ENCODE measurements at places on chromosomes 5 and 9.

GRCh38 chr9:36485647-36486328, 85.7 kb upstream of the RNF38 start:
- no peak for DNase-seq

DNA sequence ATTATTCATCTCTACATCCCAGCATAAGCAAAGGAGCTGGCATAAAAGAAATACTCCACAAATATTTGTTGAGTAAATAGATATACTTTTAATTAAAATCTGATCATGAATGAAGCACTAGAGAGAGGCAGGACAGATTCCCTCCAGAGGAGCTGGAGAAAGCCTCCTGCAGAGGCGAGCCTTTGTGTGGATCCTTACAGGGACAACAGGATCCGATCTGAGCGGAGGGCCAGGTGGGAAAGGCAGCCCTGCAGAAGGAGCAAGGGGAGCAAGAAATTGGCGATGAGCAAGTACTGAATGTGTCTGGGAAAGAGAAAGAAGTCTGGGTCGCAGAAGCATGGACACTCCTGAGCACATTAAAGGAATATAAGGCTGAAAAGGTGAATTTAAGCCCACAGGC, 69.4 kb downstream of the EBF1 start:
- no peak for DNase-seq

DNA sequence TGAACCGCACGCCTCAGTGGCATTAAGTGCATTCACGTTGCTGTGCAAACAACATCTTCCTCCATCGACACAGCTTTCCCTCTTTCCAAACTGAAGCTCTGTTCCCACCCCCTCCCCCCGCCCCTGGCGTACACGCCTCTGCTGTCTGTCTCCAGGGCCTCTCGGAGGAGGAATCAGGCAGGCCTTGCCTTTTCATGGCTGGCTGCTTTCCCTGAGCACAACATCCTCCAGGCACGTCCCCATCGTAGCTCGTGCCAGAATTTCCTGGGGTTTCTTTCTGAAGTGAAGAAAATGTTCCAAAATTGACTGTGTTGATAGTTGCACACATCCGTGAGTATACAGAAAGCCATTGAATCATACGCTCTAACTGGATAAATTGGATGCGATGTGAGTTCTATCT, 22.3 kb upstream of the TMEM250 start:
- no peak for DNase-seq

GRCh38 chr5:170633235-170634081, 129.6 kb downstream of the KCNIP1 start:
- peak; percentile 33 for DNase-seq

DNA sequence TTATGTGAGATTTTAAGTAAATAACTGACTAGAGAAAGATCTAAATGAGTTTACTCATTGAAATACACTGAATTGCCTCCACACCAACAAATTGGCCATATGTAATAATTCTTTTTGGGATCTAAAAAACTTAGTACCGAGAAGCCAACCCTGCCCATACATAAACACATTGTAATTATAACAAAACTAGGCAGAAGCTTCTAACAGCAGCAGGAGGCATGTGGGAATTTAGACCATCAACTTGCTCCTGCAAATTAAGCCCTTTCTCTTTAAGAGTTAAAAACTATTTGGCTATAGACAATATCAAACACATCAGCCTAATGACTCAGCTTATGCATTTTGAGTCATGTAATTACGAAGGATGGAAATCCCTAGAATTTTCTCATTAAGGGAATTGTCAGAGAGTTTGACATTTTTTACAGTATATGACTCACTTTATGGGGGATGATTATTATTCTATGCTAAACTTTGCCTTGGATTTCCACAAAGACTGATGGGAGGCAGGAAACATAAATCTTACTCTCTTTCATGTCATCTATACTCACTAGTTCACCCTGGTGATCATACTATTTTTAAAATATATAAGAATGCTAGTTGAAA, 1.0 kb downstream of the IL7R start:
- DNase-seq, result no peak

DNA sequence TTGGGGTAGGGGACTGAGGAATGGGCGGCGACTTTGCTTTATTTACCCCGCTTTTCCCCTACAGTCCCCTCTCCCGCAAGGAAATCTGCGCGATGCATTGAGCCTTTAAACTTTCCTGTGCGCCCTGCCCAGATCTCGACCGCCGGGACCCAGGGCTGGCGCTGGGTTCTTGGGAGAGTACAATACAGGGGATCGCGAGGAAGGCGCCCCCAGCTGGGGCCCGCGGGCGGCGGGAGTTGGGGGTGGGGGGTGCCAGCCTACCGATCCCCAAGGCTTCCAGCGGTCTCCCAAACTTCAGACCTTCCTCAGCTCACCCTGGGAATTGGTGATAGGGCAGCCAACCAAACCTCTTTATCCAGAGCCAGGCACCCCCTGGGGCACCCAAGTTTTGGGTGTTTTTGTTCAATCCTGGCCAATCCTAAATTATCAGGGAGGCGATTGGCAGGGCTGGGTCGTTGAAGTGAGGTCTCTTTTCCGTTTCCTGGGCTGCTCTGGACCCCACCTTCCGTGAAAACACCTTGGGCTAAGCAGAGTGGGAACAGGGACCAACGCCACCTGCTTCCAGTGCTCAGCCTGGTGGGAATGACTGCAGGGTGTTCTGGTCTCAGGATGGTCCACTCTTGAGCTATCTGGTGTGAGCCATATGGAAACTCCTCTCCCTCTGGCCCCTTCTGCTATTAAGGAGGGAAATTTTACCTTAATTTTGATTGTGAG, 51.4 kb upstream of the DAB2IP start:
- no peak for DNase-seq

GRCh38 chr9:98818764-98819163, 11.3 kb downstream of the GALNT12 start:
- no peak for DNase-seq

- DNase-seq, result no peak
Observed at GRCh38 chr5:169088028-169088725, 212.8 kb downstream of the SLIT3 start.

DNA sequence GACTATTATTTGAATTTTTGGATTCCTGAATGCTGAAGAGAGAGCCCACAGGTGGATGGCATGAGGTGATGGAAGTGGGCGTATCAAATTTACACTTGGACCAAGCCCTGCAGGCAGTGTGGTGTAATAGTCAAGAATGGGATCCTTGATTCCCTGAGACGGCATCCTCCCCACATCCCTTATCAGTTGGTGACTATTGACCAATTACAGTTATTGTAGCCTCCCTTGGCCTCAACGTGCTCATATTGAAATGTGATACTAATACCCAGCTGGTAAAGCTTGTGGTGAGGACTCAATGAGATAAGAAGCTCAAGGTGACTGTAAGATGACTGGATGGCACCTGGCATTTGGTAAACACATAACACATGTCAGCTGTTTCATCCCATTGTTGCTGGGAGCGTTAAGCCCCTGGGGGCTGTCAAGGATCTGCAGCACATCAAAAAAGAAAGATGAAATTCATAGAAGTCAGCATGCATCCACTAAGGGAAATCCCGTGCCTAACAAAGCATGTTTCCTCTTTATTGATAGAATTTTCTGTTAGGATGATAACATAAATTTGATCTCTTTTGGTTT, 65.6 kb upstream of the IRX2 start:
- DNase-seq, result no peak

DNA sequence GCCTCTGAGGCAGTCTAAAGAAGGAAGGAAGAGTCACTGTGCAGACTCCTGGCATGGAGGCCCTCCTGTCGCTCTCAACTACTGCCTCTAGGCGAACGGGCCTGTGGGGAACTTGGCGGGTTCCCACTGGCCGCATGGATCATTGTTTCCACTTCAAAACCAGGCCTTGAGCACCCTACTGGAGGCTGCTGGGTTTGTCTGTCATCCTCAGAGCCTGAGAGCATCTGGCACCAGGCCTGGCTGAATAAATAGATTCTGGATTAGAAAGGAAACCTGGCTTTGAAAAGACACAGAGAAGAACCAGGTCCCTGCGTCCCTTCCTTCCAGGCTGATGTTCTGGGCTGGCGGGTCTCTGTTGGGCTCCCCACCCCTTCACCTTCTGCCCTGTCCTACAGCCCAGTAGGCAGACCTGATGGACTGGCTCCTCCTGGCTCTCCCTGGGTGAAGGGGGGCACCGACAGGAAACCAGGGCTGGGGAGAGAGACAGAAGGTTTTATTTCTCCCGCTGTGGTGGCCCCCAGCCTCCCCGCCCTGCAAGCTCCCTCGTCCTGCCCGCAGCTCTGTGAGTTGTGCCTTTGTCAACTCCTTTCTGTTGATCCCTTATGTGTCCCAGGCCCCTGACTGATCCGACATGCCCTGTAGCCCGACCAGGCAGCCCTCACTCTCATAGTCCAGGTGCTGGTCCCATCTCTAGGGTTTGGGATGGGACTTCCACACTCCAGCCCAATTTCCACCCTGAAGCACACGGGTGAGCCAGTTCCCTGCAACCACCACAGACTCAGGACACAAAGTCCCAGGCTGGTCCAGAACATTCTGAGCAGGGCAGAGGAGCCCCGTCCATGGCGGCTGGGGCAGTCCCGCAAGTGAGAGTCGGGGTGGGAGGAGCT, 50.1 kb downstream of the ADAMTS2 start:
- DNase-seq, result no peak

GRCh38 chr5:1360861-1361260, 16.0 kb upstream of the CLPTM1L start:
- DNase-seq, result no peak

- no peak for DNase-seq
Observed at GRCh38 chr5:78920604-78921003, 64.5 kb downstream of the ARSB start.

DNA sequence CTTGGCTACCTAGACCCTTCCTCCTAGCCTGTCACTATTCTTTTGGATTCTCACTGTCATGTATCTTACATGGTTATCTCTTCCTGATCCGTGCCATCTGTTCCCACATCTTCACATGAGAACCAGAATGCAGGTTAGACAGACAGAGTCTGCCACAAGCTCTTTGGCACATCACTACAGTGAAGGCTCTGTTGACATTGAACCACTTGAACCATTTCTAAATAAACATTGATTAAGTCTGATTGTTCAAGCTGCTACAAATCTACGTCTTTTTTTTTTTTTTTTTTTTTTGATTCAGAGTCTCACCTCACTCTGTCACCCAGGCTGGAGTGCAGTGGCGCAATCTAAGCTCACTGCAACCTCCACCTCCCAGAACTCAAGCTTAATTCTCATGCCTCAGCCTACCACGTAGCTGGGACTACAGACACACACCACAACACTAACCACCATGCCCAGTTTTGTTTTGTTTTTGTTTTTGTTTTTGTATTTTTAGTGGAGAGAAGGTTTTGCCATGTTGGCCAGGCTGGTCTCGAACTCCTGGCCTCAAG, 85.1 kb upstream of the LRRTM2 start:
- DNase-seq, result no peak

DNA sequence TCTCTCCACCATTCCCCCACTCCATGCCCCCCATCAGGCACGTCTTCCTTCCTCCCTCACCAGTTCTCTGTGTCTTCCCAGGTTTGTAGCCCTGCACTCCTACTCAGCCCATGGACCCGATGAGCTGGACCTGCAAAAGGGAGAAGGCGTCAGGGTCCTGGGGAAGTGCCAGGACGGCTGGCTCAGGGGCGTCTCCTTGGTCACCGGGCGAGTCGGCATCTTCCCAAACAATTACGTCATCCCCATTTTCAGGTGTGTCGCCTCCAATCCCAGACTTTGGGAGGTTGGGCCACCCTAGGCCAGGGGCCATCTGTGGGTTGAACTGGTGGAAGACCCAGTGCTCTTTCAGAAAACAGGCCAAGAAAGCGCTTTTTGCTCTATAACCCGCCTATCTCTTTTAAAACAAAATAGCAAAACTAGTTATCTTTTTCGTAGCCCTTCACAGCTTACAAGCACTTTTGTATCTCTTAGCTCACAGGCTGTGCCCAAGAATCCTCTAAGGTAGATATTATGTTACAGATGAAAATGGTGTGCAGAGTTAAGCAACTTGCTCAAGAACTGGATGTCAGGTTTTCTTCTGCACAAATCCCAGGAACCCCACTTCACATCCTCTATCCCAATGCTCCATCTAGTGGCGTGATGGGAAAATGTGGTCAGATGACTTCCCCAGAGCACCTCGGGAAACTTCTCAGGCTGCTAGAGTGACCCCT, 56.2 kb downstream of the PLAC8L1 start:
- no peak for DNase-seq

DNA sequence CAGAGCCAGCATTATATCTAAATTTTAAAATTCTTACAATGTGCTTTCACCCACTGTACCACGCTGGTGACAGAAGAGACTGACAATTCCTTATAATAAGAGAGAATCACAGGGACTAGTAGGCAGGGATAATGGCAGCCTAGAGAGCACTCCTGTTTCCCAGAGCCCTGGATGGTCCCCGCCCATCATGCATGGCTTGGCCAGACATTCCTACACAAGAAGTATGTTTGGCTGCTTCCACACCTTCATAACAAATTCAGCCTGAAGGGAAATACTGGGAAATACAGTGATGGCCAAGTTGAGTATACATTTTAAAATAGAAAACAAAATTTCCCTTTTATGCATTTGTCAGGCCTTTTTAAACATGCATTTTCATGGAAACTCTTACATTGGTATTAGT, 193.5 kb upstream of the ELL2 start:
- DNase-seq, result no peak

DNA sequence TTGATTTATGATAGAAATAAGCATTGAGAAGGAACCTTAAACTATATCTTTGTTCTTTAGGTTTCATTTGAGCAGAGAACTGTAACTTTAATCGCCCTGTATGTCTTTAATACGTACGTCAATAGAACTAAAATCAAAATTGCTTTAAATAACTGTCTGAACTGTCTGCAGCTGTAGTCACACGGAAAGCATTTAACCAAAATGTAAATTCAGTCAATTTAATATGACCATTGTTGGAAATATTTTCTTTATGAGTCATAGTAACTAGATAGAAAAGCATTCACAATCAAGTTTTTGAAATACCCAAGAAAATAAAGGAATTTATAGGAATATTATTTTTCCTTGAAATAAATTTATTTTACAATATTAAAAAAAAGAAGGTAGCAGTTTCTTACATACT, 157.1 kb upstream of the CDH6 start:
- no peak for DNase-seq

GRCh38 chr9:34366365-34366764, 10.3 kb downstream of the MYORG start:
- no peak for DNase-seq

GRCh38 chr9:10804486-10804885, 191.7 kb upstream of the PTPRD start:
- no peak for DNase-seq

DNA sequence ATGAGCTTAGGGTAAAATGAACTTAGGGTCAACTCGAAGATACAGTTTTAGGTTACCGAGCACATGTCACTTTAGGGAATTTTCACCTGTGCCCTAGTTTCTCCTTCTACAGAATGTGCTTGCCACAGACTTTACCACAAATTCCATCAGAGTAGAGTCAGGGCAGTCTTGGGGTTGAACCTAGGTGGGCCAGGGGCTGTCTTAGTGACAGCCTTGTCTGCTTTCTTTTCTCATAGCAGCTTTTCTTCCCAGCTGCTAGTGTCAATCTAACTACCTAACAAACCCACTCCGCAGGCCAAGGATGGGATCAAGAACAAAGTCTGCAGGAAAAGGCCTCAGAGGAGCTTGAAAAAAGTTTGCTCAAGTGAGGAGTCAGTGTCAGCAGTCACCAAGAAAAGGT, 458.1 kb upstream of the CDH18 start:
- no peak for DNase-seq
